ENCODE measurements at places on chromosomes 11 and 22. TPM values are rescaled to one million over a fixed set of nuclear protein-coding genes. Genes with fewer than 3 reads are reported as not detected.

GAB4 gene
- total RNA-seq = not detected

VWA5A gene
- 8.6 TPM for total RNA-seq

CSF2RB gene
- total RNA-seq = 0.30 TPM

DNA sequence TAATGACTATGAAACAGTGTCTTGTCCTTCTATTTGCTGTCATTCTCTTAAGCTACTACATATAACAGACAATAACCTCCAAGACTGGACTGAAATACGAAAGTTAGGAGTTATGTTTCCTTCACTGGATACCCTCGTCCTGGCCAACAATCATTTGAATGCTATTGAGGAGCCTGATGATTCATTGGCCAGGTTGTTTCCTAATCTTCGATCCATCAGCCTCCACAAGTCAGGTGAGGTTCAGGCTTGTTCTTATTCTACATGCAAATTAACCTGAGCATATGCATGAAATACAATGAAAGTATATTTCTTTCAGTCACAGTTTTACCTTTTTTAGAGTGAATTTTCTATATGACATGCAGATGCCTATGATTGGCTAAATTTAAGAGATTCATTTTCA lies 31.2 kb downstream of the TBCEL start:
- H3K4me3 ChIP-seq = no peak overlapping the region
- peaks cover 29% of the 10 kb centered on the region for H3K36me3 ChIP-seq
- DNase-seq = no peak
- no peaks in the 10 kb centered on the region for H3K27me3 ChIP-seq

GRCh38 chr11:103055221-103055890 lies 36.6 kb downstream of the DCUN1D5 start:
- H3K36me3 ChIP-seq = peaks cover 7% of the 10 kb centered on the region
- no peak overlapping the region for H3K4me3 ChIP-seq
- no peaks in the 10 kb centered on the region for H3K27me3 ChIP-seq

- peaks cover 31% of the 10 kb centered on the region for H3K4me1 ChIP-seq
- no peak for DNase-seq
- H3K27me3 ChIP-seq = no peaks in the 10 kb centered on the region
- no peak overlapping the region for H3K4me3 ChIP-seq
- H3K27ac ChIP-seq = no peak overlapping the region
These were observed 103.7 kb downstream of the PPP6R3 start for GRCh38 chr11:68564261-68564660.

- no peak for DNase-seq
- no peak overlapping the region for H3K4me3 ChIP-seq
- H3K4me1 ChIP-seq = no peaks in the 10 kb centered on the region
- H3K27me3 ChIP-seq = peaks cover 2% of the 10 kb centered on the region
- no peaks in the 10 kb centered on the region for H3K36me3 ChIP-seq
These were observed 124.2 kb downstream of the ARL14EP start for GRCh38 chr11:30447058-30447640.

GRCh38 chr11:29024386-29024785 lies 916.2 kb downstream of the METTL15 start:
- H3K4me1 ChIP-seq = no peaks in the 10 kb centered on the region
- no peak for DNase-seq
- H3K27ac ChIP-seq = no peak overlapping the region
- H3K4me3 ChIP-seq = no peak overlapping the region
- H3K36me3 ChIP-seq = no peaks in the 10 kb centered on the region
- no peaks in the 10 kb centered on the region for H3K27me3 ChIP-seq

GRCh38 chr11:69372589-69373250 lies 78.8 kb downstream of the MYEOV start:
- H3K27ac ChIP-seq = no peak overlapping the region
- H3K4me1 ChIP-seq = no peaks in the 10 kb centered on the region
- peak; percentile 1 for DNase-seq
- H3K27me3 ChIP-seq = no peaks in the 10 kb centered on the region
- H3K36me3 ChIP-seq = no peaks in the 10 kb centered on the region
- no peak overlapping the region for H3K4me3 ChIP-seq
